A549 treated with AZD2906 at 1 μM for 4 hours (cell line): ENCODE measurements at places on chromosomes 2 and 18. TPM values are rescaled to one million over a fixed set of nuclear protein-coding genes. Genes with fewer than 3 reads are reported as not detected.

Gene IL36G
- not detected in 5 replicates for total RNA-seq

Gene C1QL2
- 0.31 to 0.76 TPM (median 0.64 TPM) in 5 replicates for total RNA-seq

Gene VWA3B
- 0.09 to 0.14 TPM (median 0.12 TPM) in 3 of 5 replicates, not detected in the others for total RNA-seq

Gene BOK
- total RNA-seq, result 28.3 to 40.7 TPM (median 38.1 TPM) in 5 replicates

Gene BCL11A
- total RNA-seq, result 0.01 to 0.11 TPM (median 0.09 TPM) in 5 replicates
